ENCODE measurements at places on chromosomes 5 and 9.

DNA sequence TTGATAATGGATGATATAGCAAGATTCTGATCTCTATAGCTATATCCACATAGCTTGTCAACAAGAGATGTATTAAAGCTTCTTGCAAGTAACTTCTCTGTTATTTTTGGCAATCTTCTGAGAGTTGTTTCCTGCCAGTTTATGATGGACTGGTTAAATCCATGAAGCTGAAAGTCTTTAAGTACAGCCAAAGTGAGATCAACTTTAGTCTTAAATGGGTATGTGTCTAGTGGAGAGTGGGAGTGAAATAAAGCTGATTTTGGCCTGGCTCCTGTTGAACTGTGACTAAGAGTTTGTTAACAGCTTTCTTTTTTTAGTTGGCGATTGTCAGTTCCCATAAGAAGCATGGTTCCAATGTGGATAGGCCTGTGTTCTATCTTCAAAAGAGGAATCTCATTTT is 350.9 kb upstream of the PCSK5 start:
- DNase-seq: no peak

DNA sequence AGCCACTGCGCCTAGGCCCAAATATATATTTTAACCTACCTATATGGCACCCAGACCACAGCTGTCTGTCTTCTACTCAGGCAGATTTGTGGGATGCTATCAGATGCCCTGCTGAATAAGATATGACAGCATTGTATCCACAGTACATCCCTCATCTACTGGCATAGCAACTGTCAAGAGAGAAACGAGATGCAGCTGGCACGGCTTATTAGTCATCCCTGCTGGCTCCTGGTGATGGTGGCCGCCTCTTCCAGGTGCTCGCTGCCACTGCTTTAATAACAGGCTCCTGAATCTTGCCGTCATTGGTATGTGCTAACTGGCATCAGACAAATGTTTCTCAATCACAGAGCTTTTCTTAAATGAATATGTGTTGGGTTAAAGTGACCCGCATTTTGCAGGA is 34.0 kb downstream of the B4GALT1 start:
- DNase-seq: no peak

DNA sequence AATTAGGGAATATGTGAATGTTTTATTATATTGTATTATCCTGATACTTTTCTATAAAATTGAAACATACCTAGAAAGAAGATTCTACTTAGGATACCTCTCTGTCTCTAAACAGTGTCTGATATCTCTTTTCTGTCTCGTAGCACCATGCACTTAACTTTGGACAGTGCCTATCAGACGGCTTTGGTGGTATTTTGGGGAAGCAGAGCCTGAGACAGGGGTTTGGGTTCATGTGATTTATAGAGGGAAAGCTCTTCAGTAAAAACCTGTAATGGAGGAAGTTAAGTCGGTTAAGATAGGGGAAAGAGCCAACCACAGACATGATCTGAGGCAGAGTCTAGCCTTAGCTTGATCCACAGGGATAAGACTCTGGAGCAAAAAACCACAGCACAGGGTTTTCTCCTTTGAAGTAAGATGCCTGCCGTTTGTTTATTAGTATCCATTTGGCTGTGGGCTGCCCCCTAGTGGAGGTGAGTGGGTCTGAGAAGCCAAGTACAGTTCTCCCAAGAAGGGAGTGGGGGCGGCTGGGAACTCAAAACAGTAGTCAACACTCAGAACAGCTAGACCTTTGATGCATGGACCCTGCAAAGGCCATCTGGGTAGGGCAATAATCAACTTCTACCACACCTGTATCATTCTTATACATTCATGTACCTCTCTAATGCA is 141.2 kb upstream of the ASTN2 start:
- DNase-seq: no peak

DNA sequence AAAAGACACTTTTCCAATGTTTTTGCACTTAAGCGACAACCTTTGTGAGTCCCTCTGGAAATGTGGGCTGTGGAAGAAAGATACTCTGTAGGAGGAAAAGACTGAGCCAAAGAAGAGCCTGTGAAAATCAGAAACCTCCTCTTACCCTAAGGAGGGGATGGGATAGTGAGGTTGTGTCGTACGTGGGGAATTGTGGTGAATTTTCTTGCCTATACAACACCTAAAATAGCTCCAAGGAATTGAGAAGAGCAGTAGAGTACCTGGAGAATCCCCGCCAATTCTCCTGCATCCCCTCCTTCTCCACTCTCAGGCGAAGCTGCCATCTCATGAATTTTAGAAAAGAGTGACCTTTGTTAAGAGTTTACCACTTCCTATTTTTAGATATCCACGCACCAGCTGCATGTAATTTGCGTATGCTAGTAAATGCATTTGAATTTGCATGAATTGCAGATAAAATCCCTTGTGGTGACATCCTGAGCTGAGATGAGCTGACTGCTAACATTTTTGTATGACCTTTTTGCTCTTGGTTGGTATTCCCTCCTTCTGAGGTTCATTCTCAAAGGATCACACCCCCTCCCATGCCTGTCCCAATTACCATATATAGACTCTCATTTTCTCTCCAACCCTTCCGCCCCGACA is 147.2 kb downstream of the PCSK5 start:
- DNase-seq: no peak

- no peak for DNase-seq
Observed at GRCh38 chr5:159262472-159262858, 625 bp upstream of the UBLCP1 start.

GRCh38 chr5:55483885-55484284 is 50.9 kb downstream of the PLPP1 start:
- no peak for DNase-seq

All from GOT3 (cell line).